ENCODE measurements at places on chromosomes 12 and 14.

DNA sequence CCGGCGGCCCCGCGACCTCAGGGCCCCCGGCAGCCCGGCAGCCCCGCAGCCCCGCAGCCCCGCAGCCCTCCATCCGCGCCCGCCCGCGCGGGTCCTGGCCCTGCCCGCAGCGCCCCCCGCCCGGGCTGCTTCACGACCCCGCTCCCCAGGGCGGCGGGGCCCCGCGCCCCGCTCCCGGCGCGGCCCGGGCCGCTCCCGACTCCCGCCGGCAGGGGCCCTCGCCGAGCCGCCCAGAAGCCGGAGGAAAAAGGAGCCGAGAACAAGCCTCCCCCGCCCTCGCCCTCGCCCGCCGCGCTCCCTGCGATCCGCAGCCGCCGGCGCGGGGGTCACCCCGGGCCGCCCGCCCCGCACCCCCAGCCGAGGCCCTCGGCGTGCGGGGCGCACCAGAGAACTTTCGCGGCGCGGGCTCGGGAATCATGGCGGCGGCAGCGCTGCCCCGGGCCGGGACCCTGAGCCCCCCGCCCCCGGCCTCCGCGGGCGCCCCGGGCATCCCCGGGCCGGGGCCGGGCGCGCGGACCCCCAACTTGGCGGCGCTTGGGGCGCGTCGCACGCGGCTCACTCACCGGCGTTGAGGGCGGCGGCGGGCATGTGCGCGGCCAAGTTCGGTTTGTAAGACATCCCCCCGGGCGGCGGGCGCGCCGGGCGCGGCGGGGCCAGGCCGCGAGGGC, 521 bp downstream of the CDK2AP1 start:
- DNase-seq, result peak; percentile 42

DNA sequence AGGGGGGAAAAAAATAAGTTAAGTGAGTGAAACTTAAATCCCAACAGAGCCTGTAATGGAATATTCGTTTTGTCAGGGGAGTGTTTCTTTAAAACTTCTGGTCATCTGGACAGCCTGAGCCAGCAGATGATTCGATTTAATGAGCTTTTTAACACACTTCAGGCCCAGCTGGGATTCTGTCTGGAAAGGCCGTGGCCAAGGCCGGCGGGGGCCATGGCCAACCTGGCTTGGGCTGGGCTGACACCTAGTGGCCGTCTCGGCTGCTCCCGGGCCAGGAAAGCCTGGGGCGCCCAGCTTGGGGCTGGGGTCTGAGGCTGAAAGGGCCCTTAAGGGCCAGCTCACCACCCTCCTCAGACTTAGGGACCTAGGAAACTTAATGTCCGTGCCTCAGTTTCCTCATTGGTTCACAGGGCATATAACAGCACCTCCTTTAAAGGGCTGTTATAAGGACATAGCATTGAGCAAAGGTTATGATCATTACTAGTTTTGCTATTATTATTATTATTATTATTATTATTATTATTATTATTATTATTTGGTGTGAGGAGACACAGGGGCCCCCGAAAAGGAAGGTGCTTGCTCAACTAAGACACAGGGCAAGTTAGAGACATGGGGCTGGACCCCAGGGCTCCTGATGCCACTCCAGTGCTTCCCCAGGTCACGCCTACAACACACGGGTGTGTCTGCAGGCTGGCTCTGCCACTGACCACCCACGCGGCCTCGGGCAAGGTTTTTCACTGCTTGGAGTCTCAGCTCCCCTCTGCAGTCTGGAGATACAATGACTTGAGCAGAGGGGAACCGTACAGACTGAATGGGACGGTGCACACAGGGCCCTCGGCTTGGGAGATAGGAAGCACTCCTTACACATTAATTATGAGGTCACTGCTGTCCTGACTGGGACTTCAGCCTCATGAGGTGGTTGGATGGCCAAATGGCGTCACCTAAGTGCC, 84.0 kb downstream of the SYNE3 start:
- DNase-seq, result no peak

DNA sequence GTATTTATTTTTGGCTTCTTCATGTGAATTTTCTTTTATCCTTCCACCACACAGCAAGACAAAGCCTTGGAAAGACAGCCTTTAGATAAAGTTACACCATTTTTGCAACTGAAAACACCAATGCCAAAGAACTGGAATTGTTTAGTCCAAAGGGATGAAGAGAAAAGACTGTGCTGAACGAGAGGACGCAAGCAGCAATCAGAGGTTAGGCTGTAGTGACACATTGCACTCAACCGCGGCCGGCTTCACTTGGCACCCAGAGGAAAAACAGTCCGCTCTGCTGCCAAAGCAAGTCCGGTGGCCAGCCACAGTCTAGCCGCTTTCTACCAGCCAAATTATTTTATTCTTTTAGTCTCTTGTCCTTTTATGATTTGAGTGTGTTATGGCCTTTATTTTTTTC, 49.1 kb upstream of the KCNJ8 start:
- DNase-seq, result no peak

DNA sequence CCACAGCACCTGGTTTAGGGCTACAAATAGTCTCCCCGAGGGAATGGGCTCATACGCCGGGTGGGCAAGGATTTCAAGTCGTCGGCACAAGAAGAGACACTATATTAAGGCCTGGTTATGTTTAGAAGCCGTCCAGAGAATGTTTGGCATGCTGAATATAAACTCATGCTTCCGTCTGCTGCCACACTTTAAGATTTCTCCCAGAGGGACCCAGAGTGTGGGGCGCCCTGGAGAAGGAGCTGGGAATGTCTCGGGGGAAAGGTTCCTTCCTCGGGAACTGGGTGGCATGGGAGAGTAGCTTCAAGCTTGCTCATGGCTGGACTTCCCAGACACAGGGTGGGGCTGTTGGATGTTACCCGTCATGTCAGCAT, 295.7 kb downstream of the CACNA1C start:
- no peak for DNase-seq

DNA sequence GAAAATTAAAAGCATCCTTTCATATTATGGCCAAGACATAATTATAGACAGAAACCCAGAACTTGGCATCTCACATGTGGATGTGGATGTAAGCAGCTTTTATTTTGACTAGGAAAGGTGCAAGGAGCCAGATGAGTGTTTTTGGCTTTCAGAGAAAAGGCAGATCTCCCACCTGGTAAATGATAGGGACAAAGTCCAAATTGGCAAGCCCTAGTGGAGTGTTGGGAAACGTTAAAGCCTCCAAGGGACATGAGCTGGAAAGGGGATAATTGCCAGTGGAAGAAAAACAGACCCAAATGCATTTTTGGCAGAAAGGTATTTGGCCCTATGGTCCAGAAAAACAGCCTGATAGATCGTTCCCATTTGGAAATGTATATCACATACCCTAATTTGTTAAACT, 60.1 kb downstream of the KLHL28 start:
- DNase-seq, result no peak

DNA sequence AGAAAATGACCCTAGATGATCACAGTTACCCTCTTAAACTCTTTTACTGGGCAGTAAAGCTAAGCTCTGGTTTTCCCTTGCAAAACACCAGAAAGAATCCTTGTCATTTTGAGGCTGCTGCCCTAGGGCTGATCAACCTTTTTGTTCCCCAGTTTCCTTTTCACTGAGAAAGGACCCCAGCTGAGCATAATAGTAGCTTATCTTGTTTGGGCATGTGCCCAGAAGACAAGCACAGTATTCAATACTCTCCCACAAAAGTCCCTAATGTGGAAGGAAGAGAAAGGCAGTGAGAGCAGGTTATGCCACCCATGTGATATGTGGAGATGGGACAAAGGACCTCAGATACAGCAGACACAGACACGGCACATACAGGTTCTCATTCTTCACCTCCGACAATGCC, 332.6 kb upstream of the TMPO start:
- DNase-seq, result no peak

DNA sequence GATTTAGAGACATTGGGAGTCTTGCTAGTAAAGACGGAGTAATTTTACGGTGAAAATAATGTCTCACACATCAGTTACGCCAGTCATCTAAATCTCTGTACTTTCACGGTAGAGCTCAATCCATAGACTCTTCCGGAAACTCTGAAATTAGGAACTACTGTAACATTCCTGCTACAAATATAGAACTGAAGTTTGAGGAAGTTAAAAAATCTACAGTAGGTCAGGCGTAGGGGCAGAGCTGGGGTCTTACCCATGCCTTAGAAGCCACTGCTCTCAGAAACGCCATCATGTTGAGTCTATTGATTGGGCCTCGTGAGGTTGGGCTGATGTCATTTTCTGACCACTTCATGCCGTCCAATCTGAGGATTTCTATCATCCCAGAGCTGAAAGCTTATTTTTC, 1029.8 kb upstream of the TMEM132C start:
- no peak for DNase-seq

- DNase-seq, result no peak
These were observed 30.6 kb downstream of the SCAF11 start for GRCh38 chr12:45959728-45960127.

GRCh38 chr12:29782871-29783772, 620 bp downstream of the TMTC1 start:
- no peak for DNase-seq

- DNase-seq, result no peak
These were observed 46.9 kb downstream of the SLC25A47 start for GRCh38 chr14:100370003-100370402.

DNA sequence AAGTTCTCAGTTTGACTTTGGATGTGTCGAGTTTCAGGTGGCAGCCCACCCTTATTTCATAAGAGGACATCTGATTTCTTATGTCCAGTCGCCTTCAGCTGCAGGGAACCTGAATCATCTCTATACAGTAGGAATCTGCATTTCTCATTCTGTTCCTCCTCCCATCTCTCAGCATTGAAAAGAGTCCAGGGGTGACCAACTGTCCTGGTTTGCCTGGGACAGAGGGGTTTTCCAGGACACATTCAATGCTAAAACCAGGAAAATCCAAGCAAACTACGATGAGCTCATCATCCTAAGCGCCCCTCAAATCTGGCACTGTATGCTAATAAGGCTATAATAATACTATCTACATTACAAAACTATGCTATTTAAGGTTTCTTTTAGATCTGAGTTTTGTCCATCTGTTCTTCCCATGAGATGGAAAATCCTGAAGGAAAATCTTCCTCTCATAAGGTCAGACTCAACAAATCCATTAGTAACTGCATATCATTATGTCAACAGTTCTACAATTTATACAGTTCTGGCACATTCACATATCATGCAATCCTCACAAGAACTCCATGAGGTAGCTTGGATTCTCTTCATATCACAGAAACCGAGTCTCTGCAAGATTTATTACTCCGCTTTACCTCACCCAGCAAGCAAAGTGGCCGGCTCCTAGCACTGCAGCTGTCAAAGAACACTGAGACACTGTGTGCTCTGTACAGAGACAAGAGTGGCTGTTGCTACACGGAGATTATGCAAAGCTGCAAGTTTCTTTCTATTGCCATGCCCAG, 15.6 kb upstream of the CALM1 start:
- no peak for DNase-seq

All from activated CD8-positive, alpha-beta memory T cell treated with anti-CD3 and anti-CD28 coated beads for 4 hours (primary cell).